ENCODE measurements at places on chromosomes 7 and 10.

GRCh38 chr7:126972571-126972970 lies 280.2 kb downstream of the GRM8 start:
- no peak for DNase-seq

GRCh38 chr7:47267346-47267745 lies 314.6 kb downstream of the TNS3 start:
- no peak for DNase-seq

DNA sequence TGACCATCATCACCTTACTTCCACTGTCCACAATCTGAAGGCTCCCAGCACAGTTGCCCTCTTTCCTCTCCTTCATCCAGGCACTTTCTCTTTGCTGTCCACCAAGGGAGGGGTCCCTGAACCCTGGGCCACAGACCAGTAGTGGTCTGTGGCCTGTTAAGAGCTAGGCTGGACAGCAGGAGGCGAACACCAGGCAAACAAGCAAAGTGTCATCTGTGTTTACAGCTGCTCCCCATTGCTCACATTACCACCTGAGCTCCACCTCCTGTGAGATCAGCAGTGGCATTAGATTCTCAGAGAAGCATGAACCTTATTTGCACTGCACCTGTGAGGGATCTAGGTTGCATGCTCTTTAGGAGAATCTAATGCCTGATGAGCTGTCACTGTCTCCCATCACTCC lies 27.7 kb downstream of the FZD1 start:
- no peak for DNase-seq

GRCh38 chr7:47507522-47507921 lies 74.4 kb downstream of the TNS3 start:
- no peak for DNase-seq

- DNase-seq, result no peak
Measured at GRCh38 chr7:74583630-74584029, 73.9 kb upstream of the GTF2I start.

- peak; percentile 13 for DNase-seq
Measured at GRCh38 chr7:99642027-99642426, 25.3 kb downstream of the ZSCAN25 start.

DNA sequence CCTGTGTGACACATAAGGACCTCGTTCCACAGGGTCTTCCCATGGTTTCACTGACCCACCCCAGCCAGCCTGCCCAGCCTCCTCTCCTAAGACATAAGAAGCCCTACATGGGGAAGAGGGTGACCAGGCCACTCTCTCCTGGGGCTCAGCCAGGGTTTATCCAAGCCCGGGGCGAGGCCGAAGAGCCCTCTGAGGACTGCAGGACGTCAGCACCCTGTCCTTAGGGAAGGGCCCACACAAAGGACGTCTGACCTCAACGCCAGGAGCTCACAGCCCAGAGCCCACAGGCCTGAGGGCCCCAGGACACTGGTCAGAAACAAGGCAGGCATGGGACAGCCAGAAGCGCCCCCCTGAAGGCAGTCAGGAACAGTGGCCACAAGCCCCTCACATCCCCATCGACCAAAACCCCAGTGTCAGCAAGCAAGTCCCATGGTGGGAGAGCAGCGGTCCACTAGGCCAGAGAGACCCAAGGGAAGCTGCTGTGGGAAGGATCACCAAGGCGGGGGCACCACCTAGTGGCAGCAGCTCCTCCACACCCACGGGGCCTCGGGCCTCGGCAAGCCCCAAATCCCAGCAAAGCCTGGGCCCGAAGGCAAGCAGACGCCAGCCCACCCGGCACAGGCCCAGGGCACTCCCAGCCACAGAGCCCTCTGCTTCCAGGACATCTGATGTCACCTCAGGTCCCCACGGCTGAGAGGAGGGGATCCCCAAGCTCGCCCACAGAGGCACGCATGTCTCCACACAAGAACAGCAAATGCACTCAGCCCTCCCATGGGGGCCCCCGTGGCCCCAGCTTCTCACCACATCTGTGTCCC lies 23.4 kb downstream of the MAD1L1 start:
- peak; percentile 44 for DNase-seq

DNA sequence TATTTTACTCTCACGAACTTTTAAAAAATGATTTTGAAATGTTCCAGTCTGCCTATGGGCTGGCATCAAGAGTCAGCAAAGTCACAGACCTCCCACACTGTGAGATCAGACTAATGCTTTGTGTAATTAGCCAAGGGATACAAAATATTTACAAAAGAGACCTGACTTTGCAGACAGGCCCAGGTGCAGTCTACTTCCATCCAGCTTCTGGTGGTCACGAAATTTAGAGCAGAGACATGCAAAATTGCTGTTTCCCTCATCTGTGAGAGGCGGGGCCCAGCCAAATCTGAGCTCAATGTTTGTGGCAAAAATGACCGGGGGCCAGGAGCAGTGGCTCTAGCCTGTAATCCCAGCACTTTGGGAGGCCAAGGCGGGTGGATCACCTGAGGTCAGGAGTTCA lies 82.5 kb upstream of the PITRM1 start:
- DNase-seq, result no peak

DNA sequence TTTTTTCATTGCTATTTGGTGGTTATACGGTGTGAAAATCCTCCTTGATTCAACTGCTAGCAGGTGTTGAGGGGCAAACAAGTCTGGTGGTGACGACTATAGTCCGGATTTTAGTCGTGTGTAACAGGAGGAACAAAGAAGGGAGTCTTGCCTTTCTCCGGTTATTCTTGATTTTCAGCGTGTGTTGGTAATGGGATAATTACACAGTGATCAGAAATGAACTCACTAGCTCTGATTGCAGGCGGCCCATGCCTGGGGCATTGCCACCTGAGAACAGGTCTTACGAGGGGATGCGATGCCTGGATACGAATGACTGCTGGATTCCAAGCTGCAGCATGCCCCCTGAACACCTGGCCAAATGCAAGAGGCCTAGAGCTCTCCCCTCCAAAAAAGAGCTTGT lies 72.8 kb downstream of the CAMK1D start:
- no peak for DNase-seq

GRCh38 chr10:101612872-101613271 lies 24.8 kb downstream of the DPCD start:
- DNase-seq, result no peak

GRCh38 chr7:80481196-80481884 lies 30.5 kb downstream of the GNAT3 start:
- DNase-seq, result peak; percentile 85

- DNase-seq, result no peak
Measured at GRCh38 chr10:27857616-27858015, 112.0 kb upstream of the MKX start.

DNA sequence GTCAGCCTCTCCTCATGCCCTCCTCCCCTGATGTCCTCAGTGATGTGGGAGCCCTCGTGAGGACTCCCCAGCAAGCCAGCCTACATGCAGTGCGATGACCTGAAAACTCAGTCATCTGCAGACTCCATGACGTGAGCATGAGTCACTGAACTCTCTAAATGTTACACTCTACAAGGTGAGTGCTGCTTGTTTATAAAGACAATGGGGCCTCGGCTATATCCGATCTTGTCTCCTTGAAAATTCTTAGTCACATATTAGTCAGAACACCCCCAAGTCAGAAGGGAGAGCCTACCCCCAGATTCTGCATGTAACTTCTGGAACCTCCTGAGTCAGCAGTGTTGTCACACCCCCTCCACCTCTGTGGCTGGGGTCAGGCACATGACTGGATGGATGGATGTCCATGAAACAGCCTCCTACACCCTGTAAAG lies 673.8 kb downstream of the INHBA start:
- DNase-seq, result peak; percentile 99

- DNase-seq, result no peak
Measured at GRCh38 chr10:72695496-72695895, 3.6 kb downstream of the MCU start.

- DNase-seq, result no peak
Measured at GRCh38 chr7:51019891-51020870, 237.5 kb upstream of the GRB10 start.

DNA sequence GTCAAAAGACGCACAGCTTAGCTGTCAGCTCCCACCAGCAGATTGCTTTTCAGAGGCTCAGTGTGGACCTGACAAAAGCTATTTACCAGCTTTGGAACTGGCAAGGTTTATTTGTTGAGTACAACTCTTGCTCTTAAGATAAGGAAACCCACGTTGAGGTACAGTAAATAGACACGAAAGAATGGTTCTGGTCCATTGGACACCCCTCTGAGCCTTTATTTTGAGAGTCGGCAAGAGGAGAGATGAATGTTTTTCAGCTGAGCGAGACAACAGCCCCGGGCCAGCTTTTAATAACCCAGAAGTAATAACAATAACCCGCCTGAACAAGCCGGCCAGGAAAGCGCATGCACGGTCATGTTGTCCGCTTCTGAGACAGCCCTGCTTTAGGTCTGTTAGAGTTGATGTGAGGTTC lies 49.0 kb downstream of the WNT2 start:
- DNase-seq, result no peak

DNA sequence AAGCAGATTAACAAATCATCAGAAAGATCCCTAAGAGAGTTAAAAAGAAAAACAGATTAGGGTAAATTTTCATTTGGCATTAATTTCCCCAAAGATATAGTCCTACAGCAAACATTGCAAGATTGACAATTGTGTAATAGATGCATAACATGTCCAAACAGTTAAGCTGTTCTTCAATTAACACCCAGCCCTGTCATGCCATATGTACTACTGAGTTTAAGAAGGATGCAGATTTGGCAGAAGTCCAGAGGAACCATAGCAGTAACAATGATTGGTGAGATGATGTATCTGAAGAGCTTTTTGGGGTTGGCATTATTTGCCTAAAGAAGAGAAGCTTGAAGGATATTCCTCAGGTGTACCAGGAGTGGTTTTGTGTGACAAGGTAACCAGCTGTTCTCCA lies 287.6 kb downstream of the LRMDA start:
- DNase-seq, result no peak

DNA sequence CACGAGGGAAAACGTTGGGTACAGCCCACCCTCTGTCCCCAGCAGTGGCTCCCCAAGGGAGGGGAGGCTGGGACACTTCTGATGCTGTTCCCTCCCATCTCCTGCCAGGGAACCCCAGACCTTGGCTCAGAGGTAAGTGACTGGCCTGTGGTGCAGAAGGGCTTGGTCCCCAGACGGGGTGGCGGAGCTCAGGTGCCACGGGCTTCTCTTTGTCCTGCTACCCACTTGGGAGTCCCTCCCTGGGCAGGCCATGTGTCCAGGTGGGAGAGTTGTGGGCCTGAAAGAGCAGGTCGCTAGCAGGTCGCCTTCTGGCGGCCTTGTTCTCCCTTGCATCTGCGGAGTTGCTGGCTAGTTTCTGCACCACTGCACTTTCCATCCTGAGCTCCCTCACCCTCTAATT lies 10.1 kb downstream of the ATP5MF start:
- no peak for DNase-seq

- DNase-seq, result peak; percentile 34
Measured at GRCh38 chr7:150370612-150371071, 2.0 kb downstream of the REPIN1 start.

DNA sequence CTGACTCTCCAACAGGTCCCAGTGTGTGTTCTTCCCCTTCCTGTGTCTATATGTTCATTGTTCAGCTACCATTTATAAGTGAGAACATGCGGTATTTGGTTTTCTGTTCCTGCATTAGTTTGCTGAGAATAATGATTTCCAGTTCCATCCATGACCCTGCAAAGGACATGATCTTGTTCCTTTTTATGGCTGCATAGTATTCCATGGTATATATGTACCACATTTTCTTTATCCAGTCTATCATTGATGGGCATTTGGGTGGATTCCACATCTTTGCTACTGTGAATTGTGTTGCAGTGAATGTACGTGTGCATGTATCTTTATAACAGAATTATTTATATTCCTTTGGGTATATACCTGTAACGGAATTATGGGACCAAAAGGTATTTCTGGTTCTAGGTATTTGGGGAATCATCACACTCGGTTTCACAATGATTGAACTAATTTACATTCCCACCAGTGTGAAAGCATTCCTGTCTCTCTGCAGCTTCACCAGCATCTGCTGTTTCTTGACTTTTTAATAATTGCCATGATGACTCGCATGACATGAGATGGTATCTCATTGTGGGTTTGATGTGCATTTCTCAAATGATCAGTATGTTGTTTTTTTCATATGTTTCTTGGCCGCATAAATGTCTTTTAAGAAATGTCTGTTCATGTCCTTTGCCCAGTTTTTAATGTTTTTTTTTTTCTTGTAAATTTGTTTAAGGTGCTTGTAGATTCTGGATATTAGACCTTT lies 60.2 kb downstream of the LSMEM1 start:
- DNase-seq, result no peak

DNA sequence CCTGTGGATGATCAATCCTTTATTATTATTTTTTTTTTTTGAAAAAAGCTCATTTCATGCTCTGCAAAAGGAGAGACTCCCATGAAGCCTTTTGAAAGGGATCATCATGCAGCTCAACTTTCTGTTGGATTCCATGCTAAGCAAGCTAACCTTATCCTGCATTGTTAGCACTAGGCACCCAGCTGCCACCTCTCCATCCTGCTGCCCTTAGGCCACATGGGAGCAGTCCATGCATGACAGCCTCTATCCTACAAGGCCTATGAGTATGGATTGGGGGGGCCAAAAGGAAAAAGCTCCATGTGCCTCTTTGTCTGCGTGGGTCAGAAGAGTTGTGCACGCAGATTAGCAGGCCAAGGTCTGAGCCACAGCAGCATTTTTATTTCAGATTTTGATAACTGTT lies 19.2 kb downstream of the SMNDC1 start:
- no peak for DNase-seq

DNA sequence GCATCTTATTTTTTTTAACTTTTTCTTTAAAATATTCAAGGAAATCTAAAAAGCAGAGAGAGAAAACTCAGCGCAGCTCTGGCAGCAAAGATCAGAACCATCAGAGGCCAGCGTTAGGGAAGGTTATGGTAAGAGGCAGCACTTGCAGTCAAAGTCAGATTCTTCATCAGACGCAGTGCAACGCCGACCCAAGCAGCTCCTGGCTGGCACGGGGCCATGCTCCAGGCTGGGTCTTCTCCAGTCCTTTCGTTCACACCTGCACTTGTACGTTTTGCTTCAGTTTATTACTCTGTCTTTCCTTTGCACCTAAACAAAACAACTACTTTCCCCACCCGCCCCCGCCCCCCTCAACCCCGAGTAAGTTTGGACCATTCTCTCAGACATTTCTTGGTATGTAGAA lies 43.1 kb upstream of the SEC61G start:
- DNase-seq, result no peak

GRCh38 chr7:99380032-99380822 lies 5.7 kb downstream of the ARPC1B start:
- peak; percentile 80 for DNase-seq

DNA sequence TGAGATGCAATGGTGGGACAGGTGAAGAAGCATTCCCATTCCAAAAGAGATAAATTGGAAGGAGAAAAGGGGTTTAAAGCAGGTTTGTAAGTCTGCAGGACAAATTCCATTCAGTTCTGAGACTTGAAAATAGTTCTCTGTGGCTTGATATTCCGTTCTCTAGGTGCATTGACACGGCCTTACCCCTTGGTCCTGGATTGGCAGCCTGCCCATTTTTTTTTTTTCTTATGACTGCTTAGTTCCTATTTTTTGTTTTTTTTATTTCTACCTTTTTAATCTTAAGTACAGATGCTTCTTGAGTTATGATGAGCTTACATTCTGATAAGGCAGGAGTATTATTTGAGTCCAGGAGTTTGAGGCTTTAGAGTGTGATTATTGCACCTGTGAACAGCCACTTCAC lies 70.6 kb downstream of the MLLT10 start:
- DNase-seq, result no peak

Data from A172 (cell line).